SK-MEL-5 (cell line): ENCODE measurements at places on chromosomes 1 and 21. TPM values are rescaled to one million over a fixed set of nuclear protein-coding genes. Genes with fewer than 3 reads are reported as not detected.

The AMPD1 gene
- 0.27 TPM in 1 of 2 replicates, not detected in the other for total RNA-seq

The KLHDC7A gene
- total RNA-seq = not detected in 2 replicates

The NUAK2 gene
- 0.13 and 0.55 TPM in 2 replicates for total RNA-seq

DNA sequence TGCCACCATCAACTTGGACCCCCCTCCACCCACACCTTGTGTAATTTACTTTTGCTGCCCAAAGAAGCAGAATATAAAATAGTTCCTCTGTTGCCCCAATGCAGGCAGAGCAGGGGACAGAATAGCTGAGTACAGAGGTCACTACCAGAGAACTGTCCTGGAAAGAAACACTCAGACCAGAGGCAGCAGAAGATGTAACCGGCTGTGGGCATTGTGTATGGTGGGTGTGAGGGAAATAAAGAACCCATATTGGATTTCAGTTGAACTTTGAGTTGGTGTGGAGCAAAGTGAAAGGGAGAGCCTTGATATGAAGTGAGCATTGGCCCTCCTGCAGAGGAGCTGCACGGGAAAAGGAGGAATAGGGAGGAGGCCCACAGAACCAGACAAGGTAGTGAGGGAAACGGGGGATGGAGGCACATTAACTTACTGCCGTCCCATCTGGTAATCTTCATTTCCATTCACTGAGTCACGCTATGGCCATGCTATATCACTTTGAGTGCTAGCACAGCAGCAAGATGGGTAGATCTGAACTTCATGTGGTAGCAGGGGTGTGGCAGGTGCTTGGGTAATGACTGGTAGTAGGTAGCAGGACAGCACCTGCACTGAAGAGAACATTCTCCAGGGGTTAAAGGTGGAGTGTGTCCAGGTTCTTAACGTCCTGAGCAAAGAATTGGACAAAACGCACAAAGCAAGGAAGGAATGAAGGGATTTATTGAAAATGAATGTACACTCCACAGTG, 56.3 kb upstream of the FBXO28 start:
- DNase-seq = no peak

GRCh38 chr1:61070054-61070453, 12.3 kb upstream of the NFIA start:
- no peak for DNase-seq

GRCh38 chr1:182602935-182603645, 1.1 kb downstream of the RGS16 start:
- no peak for DNase-seq

- no peak for DNase-seq
These were observed 136.7 kb upstream of the MAGI3 start for GRCh38 chr1:113253590-113253989.
